ENCODE measurements at places on chromosomes 13 and 19. TPM values are rescaled to one million over a fixed set of nuclear protein-coding genes. Genes with fewer than 3 reads are reported as not detected.

The KLF2 gene
- total RNA-seq = 44.7 TPM

The KLK12 gene
- total RNA-seq = not detected

GRCh38 chr19:7706955-7707456 lies 5.1 kb upstream of the FCER2 start:
- DNase-seq = no peak

DNA sequence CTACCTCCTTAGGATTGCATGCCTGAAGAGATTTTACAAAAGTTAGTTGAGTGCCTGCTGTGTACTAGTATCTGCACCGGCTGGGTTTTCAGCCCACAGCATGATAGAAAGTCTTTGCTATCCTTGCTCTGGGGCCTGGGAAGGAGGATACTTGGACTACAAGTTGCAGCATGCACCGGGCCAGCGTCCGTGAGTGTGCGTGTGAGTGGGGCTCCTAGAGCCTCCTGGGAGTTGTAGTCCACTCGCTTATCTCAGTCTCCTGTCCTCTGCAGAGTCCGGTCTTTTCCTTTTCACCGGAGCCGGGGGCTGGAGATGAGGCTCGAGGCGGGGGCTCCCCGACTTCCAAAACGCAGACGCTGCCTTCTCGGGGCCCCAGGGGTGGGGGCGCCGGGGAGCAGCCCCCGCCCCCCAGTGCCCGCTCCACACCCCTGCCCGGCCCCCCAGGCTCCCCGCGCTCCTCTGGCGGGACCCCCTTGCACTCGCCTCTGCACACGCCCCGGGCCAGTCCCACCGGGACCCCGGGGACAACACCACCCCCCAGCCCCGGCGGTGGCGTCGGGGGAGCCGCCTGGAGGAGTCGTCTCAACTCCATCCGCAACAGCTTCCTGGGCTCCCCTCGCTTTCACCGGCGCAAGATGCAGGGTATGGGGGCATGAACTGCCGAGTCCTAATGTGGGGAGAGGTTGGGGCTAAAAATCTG lies 20.6 kb downstream of the BRSK1 start:
- DNase-seq = no peak

DNA sequence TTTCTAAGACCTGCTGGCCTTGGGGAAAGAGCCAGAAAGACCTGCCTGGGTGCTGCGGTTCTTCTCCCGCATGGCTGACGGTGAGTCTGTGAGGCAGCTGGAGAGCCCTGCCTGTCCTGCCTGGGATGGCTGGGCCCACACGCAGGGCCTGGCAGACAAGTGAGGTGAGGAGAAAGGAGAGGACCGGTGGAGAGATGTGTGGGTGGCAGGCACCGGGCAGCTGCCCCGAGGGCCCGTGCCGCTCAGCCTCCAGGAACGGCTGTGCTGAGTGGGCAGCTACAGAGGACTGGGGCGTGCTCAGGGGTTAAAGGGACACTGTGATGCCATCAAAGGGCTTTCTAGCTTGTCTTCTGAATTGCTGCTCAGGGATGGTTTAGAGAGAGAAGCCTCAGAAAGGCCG lies 53.8 kb downstream of the MLLT1 start:
- DNase-seq = peak; percentile 71

The PLIN4 gene
- total RNA-seq = not detected

The SOX1 gene
- total RNA-seq = not detected

The IL17D gene
- 12.3 TPM for total RNA-seq

The C5AR2 gene
- 0.34 TPM for total RNA-seq

The SPRED3 gene
- 4.6 TPM for total RNA-seq

GRCh38 chr19:17616961-17617806 lies 61.7 kb downstream of the COLGALT1 start:
- peak; percentile 82 for DNase-seq

The LRRC63 gene
- 0.15 TPM for total RNA-seq

The KIRREL2 gene
- total RNA-seq = not detected
